Left cardiac atrium (tissue), 4 donors: ENCODE measurements at places on chromosomes 6 and 20. TPM values are rescaled to one million over a fixed set of nuclear protein-coding genes. Genes with fewer than 3 reads are reported as not detected.
A peak's percentile ranks its signal among the peaks of the same experiment; 100 is the strongest.

Gene FAM83D
- total RNA-seq: 0.65 TPM

Gene KHDC1
- 4.1 TPM for total RNA-seq

Gene TNF
- 0.53 TPM for total RNA-seq

Gene ZSCAN23
- total RNA-seq: 1.2 TPM

Gene PKIB
- not detected for total RNA-seq

Gene SRSF12
- total RNA-seq: 0.09 TPM

Gene ACTR5
- total RNA-seq: 5.1 TPM

Gene TNNC2
- 0.32 TPM for total RNA-seq

Gene NRN1
- 18.1 TPM for total RNA-seq

Gene MARCKS
- total RNA-seq: 23.0 TPM

Gene DEFB124
- total RNA-seq: 0.44 TPM

Gene LKAAEAR1
- total RNA-seq: not detected

Gene CLVS2
- 0.03 TPM for total RNA-seq

Gene SALL4
- total RNA-seq: 0.13 TPM

Gene CCN2
- 194 TPM for total RNA-seq

DNA sequence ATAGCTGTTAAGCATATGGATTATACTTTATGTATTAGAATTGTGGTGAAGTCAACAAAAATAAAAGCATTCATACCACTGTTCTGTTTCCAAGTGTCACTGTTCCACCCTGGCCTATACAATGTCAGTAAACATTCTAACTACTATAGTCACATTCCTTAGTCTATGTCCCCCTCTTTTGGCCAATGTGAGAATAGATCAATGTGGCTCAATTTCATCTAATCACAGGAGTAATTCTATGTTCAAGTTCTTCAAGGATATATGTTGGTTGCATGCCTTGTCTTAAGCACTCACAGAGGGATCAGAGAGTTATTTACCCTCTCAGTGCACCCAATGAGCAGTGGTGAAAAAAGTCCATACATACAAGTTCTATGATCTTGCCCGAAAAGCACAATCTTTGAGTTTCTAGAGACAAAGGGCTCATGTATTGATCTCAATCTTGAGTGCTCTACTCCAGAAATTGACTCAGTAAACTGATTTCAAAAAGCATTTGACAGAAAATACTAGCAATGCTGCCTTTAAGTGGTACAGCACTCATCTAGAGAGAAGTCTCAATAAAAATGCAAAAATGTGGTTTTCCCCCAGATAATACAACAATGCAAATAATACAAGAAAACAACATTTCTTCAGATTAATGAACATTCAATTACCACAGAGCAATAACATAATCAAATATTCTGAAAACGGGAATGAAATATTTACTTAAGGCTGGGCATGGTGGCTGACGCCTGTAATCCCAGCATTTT lies 16.5 kb downstream of the SMLR1 start:
- no peak for DNase-seq

- no peak for DNase-seq
These were observed 114.1 kb upstream of the INSM1 start for GRCh38 chr20:20253744-20254330.

DNA sequence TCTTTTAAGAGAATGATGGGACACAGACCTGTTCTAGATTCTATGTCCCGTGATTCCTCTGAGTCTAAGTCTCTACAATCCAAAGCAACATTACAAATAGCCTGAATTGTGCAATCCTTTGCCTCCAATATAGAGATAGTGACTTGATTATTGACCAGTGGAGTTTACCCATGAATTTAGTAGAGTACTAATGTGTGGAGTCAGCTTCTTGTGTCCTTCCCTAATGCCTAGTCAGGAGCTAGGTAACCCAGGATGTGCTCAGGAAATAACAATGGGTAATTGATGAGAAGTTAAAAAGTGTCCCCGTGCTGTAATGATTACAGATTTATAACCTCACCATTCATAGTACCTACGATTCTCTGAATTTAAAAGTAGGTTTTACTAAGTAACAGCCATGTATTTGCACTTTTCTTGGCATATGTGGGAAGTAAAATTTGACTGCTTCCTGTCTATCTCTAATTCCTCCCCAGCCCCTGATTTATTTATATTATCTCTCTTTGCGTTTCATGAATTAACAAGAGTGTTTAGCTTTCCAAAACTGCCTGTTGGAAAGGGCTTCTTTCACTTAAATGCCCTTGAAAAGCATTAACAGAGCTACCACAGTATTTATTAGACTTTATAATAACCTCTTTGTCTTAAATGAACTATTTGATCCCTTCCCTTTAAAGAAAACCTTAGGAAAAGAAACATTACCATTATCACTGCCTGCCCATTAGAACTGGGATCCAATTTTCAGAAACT lies 30.5 kb downstream of the NEDD9 start:
- no peak for DNase-seq

DNA sequence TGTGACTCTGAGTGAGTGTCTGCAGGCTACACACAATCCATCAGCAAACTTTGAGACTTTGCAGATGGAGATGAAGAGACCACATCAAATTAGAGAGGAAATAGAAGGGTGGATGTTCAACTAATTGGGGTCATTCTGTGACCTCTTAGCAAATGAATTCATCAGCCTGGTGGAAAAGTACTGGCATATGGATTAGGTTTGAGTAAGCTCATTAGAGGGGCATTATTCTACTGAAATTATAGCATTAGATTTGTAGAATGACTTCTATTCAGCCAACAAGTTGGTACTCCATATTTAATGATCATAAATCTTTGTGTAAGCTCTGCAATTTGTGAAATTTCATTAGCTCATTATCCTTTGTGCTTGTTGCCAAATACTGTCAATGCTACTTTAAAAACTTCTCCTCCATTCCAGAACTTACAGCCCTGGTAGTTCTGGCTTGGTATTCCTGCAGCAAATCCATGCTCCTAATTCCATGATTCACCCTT lies 63.8 kb downstream of the ADTRP start:
- DNase-seq: no peak

DNA sequence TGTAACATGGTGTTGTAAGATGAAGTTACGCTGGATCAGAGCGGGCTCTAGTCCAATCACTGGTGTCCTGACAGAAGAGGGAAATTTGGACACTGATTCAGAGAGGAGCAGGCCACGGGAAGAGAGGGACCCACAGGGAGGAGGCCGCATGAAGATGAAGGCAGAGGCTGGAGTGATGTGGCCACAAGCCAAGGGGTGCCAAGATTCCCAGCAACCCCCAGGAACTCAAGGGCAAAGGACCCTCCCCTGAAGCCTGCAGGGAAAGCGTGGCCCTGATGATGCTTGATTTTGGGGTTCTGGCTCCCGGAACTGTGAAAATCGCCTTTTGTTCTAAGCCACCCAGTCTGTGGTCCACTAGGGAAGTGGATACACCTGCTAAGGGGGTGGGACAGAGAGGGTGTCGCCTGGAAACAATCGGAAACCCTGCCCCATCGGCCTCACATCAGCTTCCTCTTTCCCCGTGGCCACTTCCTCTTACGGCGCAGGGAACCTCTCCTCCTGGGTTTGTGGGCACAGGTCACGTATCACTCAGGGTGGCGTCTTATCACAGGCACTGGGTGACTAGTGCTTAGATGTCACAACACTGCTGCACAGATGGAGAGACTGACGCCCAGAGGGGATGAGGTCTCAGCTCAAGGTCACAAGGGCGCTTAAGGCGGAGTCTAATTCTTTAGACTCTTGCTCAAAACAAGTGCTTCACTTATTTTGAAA lies 58.0 kb downstream of the SULF2 start:
- DNase-seq: peak; percentile 54

GRCh38 chr6:119284861-119285521 lies 64.6 kb downstream of the MAN1A1 start:
- DNase-seq: no peak

- no peak for DNase-seq
These were observed 64.0 kb downstream of the QRSL1 start for GRCh38 chr6:106693418-106693817.

DNA sequence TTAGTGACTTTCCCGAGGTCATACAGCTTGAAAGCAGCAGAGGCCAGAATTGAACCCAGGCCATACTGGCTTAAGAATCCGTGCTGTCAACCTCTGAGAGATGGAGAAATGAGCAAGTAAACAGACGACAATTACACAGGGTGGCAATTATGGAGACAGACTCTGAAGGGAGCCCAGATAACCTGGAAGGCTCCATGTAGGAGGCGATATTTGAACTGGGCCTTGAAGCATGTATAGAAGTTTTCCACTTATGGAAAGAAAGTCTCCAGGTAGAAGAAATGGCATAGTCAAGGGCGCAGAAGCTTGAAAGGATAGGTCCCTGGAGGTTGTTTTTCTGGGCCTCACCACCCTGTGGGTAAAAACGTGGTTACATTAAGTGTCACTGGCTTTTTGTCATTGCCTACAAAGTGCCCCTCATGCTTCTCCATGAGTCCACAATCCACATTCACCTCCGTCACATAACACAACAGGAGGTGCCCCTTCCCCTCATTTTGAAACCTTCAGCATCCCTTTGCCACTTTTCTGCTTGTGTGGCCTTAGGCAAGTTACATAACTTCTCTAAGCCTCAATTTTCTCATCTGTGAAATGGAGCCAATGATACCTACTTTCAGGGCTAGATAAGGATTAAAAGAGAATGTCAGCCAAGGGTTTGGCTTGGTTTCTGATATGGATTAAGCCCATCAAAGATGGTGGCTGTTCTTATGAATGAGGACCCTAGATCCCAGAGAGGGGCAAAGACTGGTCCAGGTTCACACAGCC lies 5.9 kb upstream of the BPI start:
- no peak for DNase-seq

GRCh38 chr20:32470025-32470861 lies 112.1 kb downstream of the ASXL1 start:
- DNase-seq: peak; percentile 89

GRCh38 chr6:35500782-35501181 lies 3.9 kb upstream of the TEAD3 start:
- DNase-seq: no peak

DNA sequence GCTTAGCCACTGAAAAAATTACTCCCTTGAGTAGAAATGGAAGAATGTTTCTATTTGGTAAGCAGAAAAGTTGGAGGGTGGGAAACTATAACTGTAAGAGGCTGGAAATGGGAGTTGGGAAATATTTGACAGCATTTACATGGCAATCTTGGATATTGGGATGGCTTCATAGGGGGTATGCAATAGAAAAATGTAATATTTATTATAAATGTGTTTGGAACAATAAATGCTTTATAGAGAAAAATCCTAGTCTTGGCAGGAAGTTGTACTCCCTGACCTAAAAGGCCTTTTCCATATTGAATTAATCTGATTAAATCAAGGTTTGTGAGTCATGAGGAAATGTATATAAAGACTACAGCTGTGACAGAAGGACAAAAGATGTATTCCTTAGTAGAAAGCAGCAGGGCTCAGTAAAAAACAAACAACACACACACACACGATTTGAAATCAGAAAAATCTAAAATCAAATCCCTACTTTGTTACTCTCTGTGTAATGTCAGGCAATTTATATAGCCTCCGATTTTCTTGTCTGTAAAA lies 272.3 kb downstream of the CD109 start:
- DNase-seq: no peak

DNA sequence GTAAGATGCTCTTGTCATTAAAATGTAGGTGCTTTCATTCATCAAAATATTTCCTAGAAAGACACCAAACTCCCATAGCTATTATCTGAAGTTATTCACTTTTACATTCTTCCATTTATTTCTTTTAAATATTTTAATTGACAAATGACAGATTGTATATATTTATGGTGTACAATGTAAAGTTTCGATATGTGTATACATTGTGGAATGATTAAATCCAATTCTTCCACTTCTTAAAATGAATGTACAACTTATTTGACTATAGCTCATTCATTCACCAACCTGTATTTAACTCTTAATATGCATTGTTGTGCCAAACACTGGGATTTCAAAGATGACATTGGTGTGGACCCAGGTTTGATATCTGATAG lies 41.0 kb downstream of the CCN2 start:
- no peak for DNase-seq

DNA sequence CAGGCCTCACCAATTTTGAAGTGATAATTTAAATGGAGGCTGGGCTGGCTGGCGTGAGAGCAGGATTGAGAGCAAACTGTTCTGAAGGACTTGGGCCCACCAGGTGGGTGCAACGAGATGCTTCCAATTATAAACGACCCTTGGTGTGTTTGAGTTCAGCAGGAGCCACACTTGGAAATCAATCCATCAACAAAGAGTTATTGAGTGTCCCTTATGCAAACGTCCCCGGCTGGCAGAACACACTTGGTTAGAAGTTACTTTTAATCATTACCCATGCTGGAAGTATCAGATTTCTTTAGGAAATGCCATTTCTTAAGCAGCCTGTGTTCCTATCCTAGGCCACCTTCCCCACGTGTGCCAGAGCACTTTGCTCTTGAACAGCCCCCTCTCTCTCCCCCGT lies 37.8 kb upstream of the ZNF831 start:
- DNase-seq: no peak

DNA sequence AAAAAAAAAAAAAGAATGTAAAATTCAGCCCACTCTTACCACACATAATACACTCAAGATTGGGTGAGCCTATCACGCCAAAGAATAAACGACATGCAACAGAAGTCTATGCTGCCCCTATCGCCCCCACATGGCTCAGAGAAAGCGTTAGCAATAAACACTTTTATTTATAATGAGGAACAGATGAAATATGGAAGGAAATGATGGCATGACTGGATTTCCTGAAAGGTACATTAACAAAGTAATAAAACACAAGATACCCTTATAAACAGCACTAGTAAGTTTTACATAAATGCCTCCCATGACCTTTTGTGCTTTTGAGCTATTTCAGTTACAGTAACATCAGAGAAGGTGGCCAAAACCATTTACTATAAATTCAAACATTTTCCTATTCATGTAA lies 71.4 kb upstream of the SCAF8 start:
- no peak for DNase-seq

DNA sequence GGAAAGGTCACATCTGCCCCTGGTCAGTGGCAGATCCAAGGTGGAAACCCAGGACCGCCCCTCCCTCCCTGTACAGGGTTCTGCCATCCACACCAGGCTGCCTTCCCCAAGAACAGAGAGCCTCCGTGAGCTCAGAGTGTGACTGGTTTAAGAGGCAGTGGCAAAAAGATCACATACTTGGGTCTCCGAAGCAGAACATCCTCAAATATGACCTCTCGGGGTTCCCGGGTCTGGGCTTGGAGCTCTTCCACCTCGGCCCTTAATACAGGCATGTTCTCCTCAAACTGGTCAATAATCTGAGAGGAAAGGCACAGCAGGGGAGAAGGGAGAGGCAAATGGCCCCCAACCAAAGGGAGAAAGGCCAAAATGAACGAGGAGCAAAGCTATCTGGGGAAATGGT lies 14.8 kb downstream of the C20orf96 start:
- no peak for DNase-seq

- no peak for DNase-seq
These were observed 17.2 kb upstream of the RTF2 start for GRCh38 chr20:56451056-56451765.

GRCh38 chr6:7721649-7722048 lies 4.2 kb upstream of the BMP6 start:
- no peak for DNase-seq

GRCh38 chr20:23249541-23249940 lies 101.0 kb upstream of the NXT1 start:
- DNase-seq: no peak

GRCh38 chr6:97040355-97040860 lies 115.9 kb downstream of the KLHL32 start:
- DNase-seq: no peak
